A549 treated with DMSO at 1 μM for 4 hours (cell line): ENCODE measurements at places on chromosomes 5 and 9. TPM values are rescaled to one million over a fixed set of nuclear protein-coding genes. Genes with fewer than 3 reads are reported as not detected.

The BDP1 gene
- total RNA-seq: 9.8 to 13.8 TPM (median 12.4 TPM) in 5 replicates

The NUTM2G gene
- 0.03 TPM in 1 of 5 replicates, not detected in the others for total RNA-seq

The DOK3 gene
- total RNA-seq: 3.3 to 7.5 TPM (median 4.3 TPM) in 5 replicates

The DMRT2 gene
- total RNA-seq: 0.09 to 0.10 TPM in 2 of 5 replicates, not detected in the others
